ENCODE measurements at places on chromosomes 3 and 15.

GRCh38 chr15:91552555-91552954, 301.0 kb upstream of the SLCO3A1 start:
- DNase-seq, result no peak

DNA sequence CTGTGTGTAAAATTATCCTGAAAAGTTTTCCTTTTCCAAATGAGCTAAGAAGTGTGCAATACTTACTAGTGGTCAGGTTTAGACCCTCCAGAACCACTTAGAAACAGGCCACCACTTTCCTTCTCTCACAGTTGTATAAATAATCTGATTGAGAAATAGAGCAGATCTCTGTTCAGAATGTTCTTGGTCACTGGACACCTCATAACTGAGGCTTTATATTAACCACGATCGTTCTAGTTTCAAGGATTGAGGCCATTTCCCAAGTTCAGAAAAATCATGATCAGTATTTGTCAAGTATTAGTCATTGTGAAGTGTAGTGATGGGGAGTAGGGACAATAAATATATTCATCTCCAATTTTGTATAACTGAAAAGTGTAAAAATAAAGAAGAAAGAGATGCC, 1.0 kb upstream of the MAP3K13 start:
- no peak for DNase-seq

DNA sequence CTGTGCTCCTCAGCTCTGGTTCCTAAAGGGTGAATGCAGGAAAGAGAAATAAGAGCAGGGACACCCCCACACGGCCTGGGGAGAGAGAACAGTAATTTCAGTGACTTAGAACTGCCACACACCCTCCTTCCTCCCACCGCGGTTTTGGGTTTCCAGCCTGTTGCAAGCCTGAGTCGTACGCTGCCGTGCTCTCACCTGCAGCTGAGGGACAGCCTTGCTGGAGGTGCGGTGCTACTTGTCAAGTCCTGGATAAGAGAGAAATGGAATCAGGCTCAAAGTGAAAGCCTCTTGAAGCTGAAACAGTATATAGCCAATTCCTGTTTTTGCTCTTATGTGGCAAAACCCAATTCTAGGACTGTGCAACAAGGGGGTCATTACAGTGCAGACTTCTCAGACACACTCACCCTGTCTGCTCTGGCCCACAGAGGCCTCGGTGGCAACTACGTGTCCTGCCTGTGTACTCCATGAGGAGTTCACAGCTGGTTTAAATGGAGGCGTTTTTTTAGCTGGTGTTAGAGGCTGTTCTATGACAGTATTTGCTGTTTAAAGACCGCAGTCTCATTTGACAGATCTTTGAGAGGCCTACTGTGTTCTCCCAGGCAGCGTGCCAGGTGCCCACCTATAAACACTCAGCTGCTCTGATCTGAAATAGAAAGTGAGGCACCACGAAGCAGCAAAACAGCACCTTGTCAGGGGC, 42.9 kb downstream of the TBC1D2B start:
- peak; percentile 70 for DNase-seq

- no peak for DNase-seq
Observed at GRCh38 chr15:63157891-63158431, 684 bp upstream of the RPS27L start.

DNA sequence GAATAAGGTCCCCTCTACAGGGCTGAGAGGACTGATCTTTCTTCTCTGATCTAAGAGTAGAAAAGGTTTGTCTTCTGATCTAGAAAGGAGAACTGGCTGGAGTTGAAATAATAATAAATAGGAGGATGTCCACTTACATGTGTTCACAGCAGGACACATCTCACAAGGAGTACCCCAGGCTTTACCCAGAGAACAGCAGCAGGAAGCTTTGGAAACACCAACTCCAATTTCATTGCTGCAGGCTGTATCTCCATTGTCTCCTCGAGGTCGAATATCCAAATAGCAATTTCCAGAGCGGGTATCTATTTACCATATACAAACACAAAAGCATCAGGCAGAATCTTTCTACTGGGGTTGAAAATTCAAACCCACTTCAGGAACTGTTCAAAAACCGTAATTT, 136.6 kb downstream of the DUT start:
- DNase-seq, result no peak

- DNase-seq, result peak; percentile 44
Observed at GRCh38 chr15:51736751-51737521, 519 bp downstream of the LYSMD2 start.

DNA sequence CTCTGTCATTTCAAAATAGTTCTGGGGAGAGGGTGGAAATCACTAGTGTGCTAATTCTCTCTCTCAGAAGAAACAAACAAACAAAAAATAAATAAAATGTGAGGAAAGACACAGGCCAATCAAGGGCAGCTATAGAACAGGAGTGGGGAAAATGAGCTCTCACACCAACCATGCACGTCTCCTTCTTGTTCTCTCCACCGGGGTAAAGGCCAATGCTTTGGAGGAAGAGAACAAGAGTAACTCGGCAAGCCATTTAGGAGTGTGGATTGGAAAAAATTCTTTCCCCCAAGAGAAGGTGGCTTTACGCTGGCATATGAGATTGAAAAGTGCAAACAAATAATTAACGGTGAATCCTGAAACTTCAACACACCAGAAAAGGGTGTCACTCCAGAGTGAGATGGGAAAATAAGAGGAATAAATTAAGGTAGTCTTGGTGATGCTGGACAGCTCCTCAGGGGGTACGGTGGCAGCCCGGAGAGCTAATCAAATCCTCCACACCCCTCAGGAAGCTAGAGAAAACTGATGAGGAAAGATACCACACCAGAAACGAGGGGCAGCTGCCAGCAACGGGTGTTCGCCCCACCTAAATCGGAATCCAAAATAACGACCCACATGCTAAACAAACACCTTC, 88.0 kb downstream of the RFTN1 start:
- no peak for DNase-seq

DNA sequence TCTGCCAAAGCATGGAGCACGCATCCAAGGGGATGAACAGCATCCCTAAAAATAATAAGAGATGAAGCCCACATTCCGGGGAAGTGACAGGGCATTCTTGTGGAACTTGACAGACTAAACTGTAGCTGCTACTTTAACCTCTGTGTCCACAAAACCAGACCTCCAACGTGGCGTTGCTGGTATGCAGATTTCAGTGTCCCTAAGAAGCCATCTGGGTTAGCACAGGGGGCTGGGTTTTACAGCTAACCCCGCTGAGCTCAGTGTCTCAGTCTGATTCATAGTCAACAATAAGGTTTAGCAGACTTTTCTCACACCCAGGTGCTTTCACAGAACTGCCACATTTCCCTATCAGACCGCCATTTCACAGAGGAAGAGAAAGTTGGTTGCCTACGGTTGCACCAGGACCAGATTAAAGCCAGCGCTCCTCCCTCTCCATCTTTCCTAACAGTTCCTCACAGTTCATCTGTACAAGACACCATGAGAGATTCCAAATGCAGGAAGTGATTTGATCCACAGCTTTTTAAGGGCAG, 61.6 kb upstream of the CTDSPL start:
- DNase-seq, result no peak

GRCh38 chr3:136390574-136390973, 140.4 kb downstream of the PCCB start:
- DNase-seq, result no peak

GRCh38 chr3:24365168-24365567, 129.5 kb downstream of the THRB start:
- no peak for DNase-seq

DNA sequence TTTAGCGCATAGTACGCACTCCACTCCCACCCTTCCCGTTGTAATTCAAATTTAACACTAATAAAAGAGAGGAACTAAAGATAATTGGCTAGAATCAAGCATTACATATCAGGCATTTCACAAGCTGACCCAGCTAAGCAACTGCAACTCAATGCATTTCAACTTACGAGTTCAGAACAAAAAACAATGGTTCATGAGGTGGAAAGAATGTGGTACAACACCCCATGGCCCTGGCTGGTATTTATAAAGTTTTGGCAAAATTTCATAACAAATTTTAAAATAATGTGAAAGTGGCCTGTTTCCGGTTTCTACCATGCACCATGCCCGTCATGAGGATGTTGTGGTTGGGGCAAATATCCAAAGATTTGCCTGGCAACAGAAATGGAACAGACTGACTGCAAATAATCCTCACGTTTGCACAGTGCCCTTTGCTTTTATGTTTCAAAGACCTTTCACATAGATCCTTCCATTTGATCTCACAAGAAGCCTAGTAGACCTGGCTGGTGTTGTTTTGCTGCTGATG, 455.3 kb upstream of the NR2F2 start:
- no peak for DNase-seq

- peak; percentile 5 for DNase-seq
Observed at GRCh38 chr15:97909291-97909891, 51.1 kb upstream of the ARRDC4 start.

- DNase-seq, result no peak
Observed at GRCh38 chr3:52248816-52249547, 3.4 kb downstream of the PPM1M start.

DNA sequence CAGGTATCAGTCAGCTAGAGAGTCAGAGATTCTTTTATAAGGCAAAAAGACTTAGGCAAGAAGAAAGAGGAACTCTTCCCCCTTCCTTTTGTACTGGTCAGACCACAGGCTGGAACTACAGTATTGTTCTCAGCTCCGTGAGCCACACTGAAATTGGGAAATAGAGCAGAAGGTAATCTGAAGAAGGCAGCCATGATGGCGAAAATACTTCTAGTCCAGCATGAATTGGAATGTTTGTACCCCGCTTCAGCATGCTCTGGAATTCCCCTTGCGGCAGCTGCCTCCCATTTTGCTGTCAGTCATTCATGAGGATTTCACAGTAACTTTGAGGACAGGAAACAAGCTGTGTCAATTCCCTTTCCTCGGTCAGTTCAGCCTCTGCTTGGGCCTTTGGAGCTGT, 96.2 kb downstream of the CORO2B start:
- DNase-seq, result no peak

DNA sequence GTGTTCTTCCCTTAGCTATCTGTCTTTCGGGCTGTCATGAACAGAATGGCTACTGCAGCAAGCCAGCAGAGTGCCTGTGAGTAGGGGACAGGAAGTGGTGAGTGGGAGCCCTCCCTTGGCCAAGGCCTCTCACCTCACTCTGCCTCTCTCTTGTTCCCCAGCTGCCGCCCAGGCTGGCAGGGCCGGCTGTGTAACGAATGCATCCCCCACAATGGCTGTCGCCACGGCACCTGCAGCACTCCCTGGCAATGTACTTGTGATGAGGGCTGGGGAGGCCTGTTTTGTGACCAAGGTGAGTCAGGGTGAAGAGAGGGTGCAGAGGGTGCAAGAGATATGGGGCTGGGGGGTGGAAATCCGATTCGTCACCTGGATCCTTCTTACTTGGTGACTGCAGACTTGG, 3.0 kb downstream of the DLL4 start:
- DNase-seq, result no peak

GRCh38 chr3:184927796-184928315, 115.9 kb downstream of the VPS8 start:
- DNase-seq, result no peak

- DNase-seq, result no peak
Observed at GRCh38 chr3:194730365-194730764, 44.7 kb downstream of the FAM43A start.
